ENCODE measurements at places on chromosomes 12 and 14.

GRCh38 chr12:116920939-116921338 is 10.2 kb downstream of the FBXW8 start:
- no peak for DNase-seq

DNA sequence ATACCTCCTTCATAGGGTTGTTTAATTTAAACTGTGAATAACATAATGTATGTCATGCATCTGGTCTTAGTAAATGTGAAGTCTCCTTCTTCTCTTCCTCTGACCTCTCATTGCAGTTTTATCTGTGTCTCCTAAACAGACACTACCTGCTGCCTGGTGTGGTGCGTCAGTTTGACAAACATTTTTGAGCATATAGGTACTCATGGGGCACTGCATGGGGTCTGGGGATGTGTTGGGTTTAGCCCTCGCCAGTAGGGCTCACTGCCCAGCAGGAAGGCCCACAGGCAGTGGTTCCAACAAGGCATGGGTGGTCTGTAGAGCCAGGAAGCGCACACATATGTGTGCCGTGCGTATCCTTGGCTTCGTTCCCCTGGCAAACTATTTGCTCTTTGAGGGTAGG is 3.0 kb upstream of the CEBPE start:
- DNase-seq, result no peak

DNA sequence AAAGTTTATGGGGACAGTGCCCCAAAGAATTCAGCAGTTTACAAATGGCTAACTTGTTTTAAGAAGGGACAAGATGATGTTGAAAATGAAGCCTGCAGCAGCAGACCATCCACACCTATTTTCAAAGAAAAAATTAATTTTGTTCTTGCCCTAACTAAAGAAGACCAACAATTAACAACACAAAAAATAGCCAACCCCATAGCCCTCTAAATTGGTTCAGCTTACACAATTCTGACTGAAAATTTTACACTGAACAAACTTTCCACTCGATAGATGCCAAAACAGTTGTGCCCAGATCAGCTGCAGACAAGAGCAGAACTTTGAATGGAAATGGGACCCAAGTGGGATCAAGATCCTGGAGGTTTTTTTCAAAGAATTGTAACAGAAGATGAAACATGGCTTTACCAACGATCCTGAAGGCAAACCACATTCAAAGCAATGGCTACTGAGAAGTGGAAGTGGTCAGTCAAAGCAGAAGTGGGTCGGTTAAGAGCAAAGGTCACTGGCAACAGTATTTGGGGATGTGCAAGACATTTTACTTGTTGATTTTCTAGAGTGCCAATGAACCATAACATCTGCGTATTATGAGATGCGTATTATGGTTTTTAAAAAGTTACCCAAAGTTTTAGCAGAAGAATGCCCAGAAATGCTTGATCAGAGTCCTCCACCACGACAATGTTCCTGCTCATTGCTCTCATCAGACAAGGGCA is 30.0 kb downstream of the SLC39A9 start:
- DNase-seq, result no peak

- DNase-seq, result no peak
Measured at GRCh38 chr12:52602552-52602951, 1.3 kb upstream of the KRT72 start.

DNA sequence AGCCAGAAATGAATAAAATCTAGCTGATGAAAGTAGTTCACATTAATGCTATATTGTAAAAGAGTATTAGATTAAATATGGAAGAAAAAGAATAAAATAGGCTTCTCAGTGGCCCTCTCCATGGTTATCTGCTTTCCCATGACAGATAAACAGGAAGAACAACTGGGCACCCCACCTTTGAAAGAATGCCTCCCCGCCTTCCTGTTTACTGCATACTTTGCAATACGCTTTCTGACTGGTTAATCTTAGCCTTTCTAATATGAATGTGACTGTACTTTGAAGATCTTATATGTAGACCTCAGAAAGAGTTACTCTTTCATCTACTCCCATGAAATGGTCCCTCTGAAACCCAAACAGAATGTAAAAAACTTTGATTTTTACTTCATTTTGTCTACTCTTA is 34.1 kb upstream of the DAAM1 start:
- no peak for DNase-seq

DNA sequence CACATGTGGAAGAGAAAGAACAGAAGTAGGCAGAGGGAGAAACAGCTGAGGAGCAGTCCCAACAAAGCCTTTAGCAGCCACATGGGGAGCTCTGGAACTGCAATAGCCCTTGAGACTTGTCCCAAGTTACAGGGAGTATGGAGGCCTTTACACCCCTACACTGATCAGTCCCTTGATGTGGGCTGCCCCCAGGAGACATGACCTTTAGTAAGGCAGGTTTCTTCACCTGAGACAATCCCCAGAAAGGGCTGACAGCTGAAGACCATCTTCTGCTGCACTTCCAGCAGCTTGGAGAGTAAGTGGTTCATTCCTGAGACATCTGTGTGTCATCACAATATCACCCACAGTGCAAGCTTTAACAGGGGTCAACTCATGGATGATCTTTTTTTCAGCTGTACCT is 8.6 kb upstream of the SNAPC1 start:
- no peak for DNase-seq

DNA sequence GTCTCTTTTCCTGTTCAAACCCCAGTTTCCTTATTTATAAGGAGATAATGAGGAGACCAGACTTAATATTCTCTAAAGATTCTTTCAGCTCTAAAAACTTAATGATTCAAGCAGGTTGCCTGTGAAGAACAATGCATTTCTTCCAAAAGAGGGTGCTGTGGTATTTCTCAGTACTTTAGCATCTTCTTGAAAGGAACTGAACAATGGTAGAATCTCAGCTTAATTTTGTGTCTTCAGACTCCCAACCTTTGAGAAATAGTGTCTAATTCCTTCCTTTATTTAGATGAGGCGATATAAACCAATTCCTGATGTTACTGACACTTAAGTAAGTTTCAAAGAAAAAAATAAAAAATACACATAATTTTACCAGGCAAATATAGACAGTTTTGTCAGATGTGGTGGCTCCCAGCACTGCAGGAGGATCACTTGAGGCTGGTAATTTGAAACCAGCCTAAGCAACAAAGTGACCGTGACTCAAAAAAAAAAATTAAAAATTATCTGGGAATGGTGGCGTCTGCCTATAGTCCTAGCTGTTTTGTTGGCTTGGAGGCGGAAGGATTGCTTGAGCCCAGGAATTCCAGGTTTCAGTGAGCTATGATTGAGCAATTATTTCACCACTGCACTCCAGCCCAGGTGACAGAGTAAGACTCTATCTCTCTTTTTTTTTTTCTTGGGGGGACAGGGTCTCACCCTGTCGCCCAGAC is 76.9 kb upstream of the PSMA6 start:
- DNase-seq, result peak; percentile 35

DNA sequence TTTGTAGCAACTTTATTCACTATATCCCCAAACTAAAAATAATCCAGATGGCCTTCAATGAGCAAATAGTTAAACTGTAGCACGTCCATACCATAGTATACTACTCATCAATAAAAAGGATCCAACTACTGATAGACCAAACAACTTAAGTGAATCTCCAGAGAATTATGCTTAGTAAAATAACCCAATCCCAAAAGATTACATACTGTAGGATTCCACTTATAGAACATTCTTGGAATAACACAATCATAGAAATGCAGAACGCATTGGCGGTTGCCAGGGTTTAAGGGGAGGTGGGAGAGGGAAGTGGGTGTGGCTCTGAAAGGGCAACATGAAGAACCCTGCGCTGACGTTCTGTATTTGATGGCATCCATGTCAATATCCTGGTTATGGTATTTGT is 28.6 kb downstream of the SNRPF start:
- no peak for DNase-seq

- DNase-seq, result no peak
Measured at GRCh38 chr12:96049101-96049500, 13.7 kb upstream of the LTA4H start.

GRCh38 chr12:132437943-132438700 is 51.8 kb upstream of the FBRSL1 start:
- no peak for DNase-seq
